ENCODE measurements at places on chromosomes 7 and 10.

- no peak for DNase-seq
Measured at GRCh38 chr10:84603971-84604370, 275.6 kb downstream of the CCSER2 start.

- DNase-seq, result no peak
Measured at GRCh38 chr7:24192691-24193090, 91.3 kb upstream of the NPY start.

- DNase-seq, result no peak
Measured at GRCh38 chr10:35922876-35923600, 280.9 kb upstream of the FZD8 start.

DNA sequence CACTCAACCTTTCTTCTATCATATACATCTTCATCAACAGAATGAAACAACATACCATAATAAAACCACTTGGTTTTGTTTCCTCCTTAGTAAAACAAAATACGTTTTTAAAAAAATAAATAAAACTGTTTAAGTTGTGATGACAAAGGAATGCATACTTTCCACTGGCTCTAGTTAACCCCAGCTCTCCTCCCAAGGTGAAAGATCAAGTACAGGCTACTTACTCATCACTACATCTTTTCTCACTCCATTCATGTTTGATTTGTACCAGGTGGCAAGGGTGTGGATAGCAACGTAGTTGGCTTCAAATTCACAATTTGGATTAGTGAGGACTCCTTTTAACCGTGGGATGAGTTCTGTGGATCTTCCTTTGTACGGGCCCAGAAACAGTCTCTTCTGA lies 14.7 kb downstream of the OGA start:
- no peak for DNase-seq

- no peak for DNase-seq
Measured at GRCh38 chr10:8050556-8051108, 3.9 kb upstream of the GATA3 start.

DNA sequence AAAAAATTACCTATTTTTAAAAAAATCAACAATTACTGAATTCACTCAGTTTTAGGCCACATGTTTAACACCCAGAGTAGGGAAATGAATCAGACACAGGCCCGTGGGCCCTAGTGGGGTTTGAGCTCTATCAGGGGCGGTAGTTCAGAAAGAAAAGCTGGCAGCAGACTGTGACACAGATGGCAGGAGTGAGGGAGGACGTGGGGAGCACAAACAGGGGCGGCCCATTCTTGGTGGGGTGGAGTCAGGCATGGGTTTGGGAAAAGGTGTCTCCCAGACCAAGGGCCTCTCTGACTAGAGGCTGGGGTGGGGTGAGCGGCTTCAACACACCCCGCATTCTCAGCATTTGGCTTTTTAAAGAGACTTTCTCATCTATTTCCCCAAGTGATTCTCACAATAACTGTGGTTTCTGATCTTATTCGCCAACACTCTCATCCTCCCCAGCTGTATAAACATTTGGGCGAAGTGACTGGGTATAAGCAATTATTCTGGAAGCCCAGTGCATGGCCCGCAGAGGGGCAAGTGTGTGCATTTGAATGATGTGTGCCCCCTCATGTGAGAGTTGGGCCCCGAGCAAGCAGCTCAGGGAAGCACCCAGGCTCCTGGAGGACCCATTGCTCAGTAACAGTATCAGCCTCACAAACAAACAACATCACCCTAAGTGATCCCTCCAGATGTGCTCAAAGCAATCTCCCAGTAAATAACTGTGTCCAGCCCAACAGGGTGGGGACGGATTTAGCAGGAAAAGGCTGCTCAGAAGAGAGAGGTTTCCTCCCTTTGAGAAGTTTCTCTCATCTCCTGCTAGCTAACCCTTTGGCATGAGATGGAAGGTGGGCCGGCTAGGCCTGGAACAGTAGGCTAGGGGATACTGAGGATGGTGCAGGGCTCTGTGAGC lies 437.6 kb upstream of the ZMIZ1 start:
- no peak for DNase-seq

GRCh38 chr7:102303669-102304422 lies 17.2 kb downstream of the SH2B2 start:
- no peak for DNase-seq

- no peak for DNase-seq
Measured at GRCh38 chr10:61135276-61135721, 191.3 kb upstream of the RHOBTB1 start.

- no peak for DNase-seq
Measured at GRCh38 chr7:78189762-78190161, 391.2 kb downstream of the PHTF2 start.

- no peak for DNase-seq
Measured at GRCh38 chr7:78912781-78913180, 540.7 kb downstream of the MAGI2 start.

DNA sequence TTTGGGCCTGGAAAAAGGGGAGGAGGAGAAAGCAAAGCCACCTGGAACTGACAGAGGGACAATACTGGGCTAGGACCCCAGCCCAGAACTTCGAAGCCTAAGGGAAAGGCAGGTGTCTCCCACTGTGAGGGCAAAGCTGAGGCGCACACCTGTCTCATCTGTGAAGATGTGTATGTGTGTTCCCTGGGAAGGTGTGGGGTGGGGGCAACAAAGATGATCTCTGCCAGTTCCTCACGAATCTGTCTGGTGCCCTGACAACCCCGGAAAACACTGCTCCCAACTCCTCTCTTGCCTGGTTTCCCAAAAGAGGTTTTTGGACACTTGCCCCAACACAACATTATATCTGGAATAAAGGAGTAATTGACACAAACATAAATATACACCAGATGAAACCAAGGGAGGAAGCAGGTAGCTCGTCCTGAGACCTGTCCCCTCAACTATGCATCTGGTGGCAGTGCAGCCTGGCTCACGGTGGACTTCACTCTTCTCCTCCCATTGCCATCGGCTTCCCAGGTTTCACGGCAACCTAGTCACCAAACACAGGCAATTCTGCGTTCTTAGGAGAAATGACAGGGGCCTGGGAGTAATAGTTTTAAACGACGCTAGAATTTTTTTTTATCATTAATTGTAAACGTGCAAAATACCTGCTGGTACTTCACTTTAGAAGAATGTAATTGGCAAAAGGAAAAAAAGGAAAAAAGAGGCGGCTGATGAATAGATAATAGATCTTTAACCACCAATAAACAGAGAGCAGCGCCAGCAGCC lies 1.7 kb upstream of the EMX2 start:
- DNase-seq, result no peak

DNA sequence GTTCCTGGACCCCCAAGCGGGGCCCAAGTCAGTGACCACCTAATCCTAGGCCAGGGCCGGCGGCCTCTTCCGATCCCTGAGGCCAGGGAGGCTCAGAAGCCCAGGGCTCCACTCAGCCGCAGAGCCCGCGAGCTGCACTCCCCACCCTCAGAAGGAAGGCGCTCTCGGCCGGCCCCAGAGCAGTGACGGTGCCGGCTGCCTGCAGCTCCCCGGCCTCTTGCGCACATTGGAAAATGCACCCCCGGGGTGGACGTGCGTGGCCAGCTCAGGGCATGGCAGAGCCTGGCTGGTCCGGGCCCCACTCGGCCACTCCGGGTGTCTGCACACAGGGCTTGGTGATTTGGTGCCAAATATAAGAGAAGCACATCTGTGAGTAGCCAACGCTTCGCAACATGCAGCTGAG lies 269.1 kb downstream of the PTPRN2 start:
- no peak for DNase-seq

DNA sequence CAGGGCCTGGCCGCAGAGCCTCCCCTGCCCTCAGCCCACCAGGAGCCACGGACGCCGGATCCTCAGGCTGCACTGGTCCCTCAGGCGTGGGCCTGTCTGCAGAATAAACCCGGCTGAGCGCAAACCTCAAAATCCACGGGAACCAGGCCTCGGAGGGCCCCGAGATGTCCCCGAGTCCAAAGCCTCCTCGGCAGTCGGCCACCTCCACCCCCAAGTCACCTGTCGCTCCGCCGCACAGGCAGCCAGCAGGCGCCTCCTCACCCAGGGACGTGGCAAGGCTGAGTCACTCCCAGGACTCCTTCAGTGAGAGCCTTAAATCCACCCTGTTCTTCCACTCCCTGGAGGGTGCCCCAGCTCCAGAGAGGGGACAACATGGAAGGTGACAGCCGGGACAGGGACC lies 33.2 kb downstream of the STK32C start:
- no peak for DNase-seq

- DNase-seq, result no peak
Measured at GRCh38 chr7:34220506-34221185, 315.3 kb downstream of the BMPER start.

DNA sequence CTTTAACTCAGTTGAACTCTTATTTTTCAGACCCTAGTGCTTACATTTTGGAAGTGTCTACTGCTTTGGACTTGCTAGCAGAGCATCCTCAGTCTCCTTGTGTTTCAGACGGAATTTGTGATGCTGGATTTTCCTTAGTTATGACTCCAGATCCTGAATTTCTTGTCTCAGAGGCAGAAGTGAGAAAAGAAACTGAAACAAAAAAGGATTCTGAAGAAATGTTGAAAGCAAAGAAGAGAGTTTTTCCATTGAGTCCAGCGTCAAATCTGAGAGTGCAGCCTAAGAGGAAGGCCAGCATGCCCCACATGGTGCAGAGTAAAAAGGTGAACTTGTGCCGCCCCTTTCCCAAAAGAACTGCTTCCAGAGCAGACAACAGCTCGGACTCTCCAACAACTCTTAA lies 46.1 kb downstream of the TASOR2 start:
- DNase-seq, result no peak

DNA sequence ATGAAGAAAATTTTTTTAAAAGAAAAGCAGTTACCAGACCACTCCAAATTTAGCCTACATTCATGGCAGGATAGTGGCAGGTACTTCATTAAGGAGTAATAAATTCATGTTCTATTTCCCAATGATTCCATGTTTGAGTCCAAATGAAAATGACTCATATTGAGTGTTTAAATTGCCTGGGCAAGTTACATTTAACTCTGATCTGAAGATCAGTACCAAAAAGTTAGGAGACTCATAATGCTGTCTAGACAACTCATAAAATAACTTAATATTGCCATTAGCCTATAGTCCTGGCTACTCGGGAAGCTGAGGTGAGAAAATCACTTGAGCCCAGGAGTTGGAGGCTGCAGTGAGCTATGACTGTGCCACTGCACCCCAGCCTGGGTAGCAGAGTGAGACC lies 13.0 kb downstream of the BRAF start:
- no peak for DNase-seq

- no peak for DNase-seq
Measured at GRCh38 chr10:31741473-31741872, 187.2 kb downstream of the ARHGAP12 start.

DNA sequence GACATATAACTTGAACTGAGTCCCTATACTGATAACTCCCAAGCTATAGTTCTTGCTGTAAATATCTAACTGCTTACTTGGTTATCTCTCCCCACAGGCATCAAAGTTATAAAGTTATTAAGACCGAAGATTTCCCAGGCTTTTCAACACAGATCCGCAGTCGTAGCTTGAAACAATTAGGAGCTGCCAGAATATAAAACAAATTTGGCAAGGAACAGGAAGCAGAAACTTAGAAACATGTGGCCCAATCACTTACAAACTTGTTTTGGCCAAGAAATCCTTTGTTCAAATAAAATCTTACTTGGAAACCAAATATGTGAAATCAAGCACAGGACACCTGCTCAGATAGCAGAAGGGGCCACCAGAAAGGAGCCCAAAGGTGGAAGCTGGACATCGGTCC lies 9.0 kb downstream of the SLC16A12 start:
- no peak for DNase-seq

DNA sequence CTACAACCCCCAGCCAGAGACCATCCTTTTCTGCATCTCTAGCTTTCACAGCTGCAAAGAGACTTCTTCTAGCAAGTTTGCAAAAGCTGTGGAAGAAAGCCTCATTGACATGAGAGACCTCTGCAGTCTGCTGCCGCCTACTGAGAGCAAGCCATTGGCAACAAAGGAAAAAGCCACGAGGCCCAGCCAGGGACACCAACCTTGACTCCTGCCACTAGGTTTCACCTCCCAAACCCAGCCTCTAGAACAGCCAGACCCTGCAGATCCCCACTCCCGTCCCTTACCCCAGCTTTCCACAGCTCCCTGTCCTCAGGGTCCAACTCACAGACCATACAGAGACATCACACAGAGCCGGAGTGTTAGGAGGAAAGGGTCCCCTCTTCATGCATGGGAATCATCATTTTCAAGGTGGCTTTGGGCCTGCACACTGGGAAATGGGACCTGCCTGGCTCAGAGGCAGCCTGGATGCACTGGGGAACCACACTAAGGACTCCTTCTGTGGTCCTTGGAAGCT lies 14.6 kb upstream of the C10orf53 start:
- DNase-seq, result no peak

DNA sequence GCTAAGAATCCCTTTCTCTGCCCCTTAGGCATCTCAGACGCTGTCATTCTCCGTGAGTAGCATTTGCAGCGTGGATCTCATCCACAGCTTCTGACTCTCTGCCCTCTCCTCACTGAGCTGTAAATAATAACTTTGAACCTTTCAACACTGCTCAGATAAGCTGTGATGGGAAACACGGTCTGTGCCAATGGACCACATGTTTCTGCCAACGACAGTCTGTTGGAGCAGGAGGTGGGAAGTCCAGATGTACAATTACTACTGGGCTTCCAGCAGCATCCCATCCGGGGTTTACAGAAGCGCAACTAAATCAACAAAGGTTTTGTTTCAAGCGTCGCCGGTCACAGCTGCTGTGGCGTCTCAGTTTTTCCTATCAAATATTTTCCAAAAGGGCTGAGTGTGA lies 1110.6 kb downstream of the TYW1 start:
- no peak for DNase-seq

GRCh38 chr10:26807532-26807931 lies 53.2 kb downstream of the ABI1 start:
- no peak for DNase-seq

DNA sequence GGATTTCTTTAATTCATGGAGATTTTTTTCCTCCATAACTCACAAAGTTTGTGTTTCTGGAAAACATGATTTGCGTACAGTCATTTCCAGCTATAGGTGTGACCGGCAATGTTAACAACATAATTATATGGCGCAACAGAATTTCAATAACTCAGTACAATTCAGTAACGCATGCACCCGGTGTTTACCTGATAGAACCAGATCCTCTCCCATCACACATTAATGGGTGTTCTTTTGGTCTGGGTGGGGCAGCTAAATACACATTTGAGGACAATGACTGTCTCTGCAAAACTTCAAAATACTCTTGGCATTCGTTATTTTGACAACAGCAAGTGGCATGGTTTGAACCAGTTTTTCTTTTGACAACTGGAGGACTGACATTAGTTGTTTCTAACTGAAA lies 102.3 kb downstream of the KLF6 start:
- no peak for DNase-seq

- no peak for DNase-seq
Measured at GRCh38 chr7:47622946-47623640, 41.2 kb upstream of the TNS3 start.

DNA sequence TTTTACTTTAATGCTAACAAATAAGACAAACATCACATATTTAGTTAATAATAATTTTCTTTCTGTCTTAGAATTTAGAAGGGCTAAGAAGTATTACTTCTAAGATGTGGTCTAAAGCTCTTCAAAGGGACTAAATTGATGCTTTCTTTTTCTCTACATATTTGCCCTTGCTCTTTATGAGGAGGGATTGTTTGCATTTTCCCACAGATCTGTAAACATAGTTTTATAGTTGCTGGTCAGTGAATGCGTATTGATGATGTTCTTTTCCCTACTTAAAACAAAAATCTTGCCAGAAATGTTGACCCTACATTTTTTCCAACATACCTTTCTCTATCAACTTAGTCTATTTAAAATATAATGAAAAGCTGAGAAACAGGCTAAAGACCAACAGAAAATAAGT lies 372.4 kb upstream of the LRGUK start:
- DNase-seq, result no peak
